ENCODE measurements at places on chromosomes 7 and 10. TPM values are rescaled to one million over a fixed set of nuclear protein-coding genes. Genes with fewer than 3 reads are reported as not detected.

The CHST15 gene
- total RNA-seq, result 20.6 TPM

The YAE1 gene
- 24.7 TPM for total RNA-seq

The HECW1 gene
- total RNA-seq, result 3.3 TPM

The FRAT2 gene
- total RNA-seq, result 7.8 TPM

The DRGX gene
- total RNA-seq, result not detected

The PODXL gene
- 29.9 TPM for total RNA-seq

The FANK1 gene
- total RNA-seq, result 9.7 TPM

The WNT8B gene
- not detected for total RNA-seq

The UNCX gene
- total RNA-seq, result not detected

The POT1 gene
- 14.6 TPM for total RNA-seq

The PHKG1 gene
- not detected for total RNA-seq

The VPS37D gene
- total RNA-seq, result 3.6 TPM

The PNLIPRP2 gene
- not detected for total RNA-seq

The CABCOCO1 gene
- 0.23 TPM for total RNA-seq

The CUZD1 gene
- 0.17 TPM for total RNA-seq

The GCK gene
- total RNA-seq, result 0.24 TPM

The TCF7L2 gene
- 52.4 TPM for total RNA-seq

The CFAP70 gene
- 1.3 TPM for total RNA-seq

The GGCT gene
- total RNA-seq, result 27.7 TPM

The GPC2 gene
- 7.6 TPM for total RNA-seq

The TBL2 gene
- total RNA-seq, result 54.8 TPM

The FGFR2 gene
- total RNA-seq, result 11.8 TPM

The INSYN2A gene
- total RNA-seq, result 0.41 TPM

The LIPM gene
- total RNA-seq, result not detected

The SFTPA1 gene
- total RNA-seq, result not detected

The MEOX2 gene
- total RNA-seq, result not detected

The PIP gene
- not detected for total RNA-seq

Measured in astrocyte (in vitro differentiated cells and primary cell).